ENCODE measurements at places on chromosomes 12 and 14.

DNA sequence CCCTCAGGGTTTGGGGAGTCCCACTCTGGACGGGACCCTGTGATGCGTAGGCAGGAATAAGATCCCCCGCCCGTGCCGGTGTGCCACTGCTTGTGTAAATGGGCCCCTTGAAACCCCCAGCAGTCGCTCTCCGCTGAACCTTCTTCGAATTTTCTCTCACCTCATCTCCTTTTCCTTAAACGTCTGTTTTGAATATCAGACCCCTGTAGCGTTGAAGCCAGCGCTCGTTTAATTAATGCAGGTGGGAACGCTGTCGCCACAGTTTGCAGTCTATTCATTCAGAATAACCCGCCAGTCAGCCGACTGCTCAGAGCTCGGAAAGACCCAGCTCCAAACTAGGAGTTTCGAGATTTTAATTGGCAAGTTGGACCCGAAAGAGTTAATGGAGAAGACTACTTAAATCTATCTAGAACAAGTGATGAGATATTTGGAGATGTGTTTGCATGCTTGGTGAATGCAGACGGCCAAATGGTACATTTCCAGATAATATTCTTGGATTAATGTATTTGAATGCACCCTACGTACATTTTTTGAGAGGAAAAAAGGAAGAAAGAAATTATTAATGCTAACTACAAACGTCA, 739 bp upstream of the PPP2R5E start:
- DNase-seq, result no peak

- no peak for DNase-seq
Measured at GRCh38 chr12:124371366-124371765, 76.5 kb downstream of the RFLNA start.

- DNase-seq, result no peak
Measured at GRCh38 chr14:70671652-70672644, 30.2 kb downstream of the TTC9 start.

DNA sequence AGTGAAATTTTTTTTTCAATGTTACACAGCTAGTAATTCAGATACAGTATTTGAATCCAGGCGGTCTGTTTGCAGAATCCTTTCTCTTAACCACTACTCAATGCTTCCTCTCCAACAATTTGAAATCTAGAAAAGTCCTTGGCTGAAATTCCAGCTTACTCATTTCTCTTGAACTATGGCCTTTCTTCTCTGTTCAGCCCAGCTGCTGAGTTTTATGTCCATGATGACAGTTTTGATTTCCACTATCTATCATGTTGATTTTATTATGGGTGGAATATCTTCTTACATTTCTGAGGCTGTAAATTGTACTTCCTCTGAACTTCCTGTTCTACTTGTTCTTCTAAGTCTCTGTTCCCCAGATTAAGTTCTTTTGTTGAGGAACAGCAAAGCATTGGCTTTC, 315.3 kb downstream of the DIO2 start:
- DNase-seq, result no peak
